ENCODE measurements at places on chromosomes 7 and 10.

DNA sequence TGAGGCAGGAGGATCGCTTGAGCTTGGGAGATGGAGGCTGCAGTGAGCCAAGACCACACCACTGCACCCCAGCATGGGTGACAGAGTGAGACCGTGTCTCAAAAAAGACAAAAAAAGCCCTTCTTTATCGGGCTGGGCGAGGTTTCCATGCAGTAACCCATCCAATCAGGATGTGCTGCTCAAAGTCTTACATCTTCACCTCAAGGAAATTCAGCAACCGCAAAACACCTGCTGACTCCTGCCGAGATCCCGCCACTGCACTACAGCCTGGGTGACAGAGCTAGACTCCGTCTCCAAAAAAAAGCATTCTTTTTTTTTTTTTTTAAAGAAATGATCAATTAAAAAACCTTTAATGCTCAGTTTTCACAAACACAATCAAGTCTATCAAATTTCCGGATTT lies 75.7 kb upstream of the KCTD7 start:
- DNase-seq, result no peak

DNA sequence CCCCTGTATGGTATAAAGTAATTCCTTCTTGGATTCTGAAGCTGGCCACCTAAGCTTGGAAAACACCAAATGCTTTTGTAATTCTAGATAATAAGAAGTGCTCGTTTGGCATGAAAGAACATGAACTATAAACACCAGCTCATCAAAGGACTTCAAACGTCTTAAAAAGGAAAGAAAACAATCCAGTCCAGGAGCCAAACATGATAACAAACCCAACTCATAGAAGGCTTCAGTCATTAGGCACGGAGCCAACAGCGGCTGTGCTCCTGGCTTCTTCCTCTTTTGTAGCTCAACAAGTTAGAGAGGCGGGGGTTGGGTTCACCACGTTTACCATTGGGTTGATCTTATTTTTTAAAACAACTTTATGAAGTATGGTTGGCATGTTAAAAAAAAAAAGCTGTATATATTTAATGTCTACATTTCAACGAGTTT lies 56.4 kb upstream of the ECHDC3 start:
- DNase-seq, result peak; percentile 16

GRCh38 chr7:151754142-151754590 lies 122.7 kb downstream of the PRKAG2 start:
- DNase-seq, result no peak

DNA sequence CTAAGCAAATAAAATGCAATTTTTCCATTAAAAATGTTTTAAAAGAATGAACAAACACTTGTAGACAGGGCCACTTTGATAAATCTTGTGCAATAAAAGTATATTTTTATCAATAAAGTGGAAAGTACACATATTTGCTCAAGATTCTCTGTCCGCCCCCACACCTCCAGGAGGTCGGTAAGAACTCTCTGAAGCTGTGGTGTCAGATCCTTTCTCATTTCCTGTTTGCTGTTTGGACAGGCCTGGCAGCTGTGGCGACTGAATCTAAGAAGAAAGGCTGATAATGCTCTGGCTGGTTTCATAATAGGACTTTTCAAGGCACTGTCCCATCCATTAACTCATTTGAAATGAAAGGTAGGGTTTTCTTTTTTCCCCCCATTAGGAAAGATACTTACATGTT lies 15.3 kb upstream of the ASB4 start:
- no peak for DNase-seq

- no peak for DNase-seq
Observed at GRCh38 chr10:73650537-73651331, 5.1 kb downstream of the SYNPO2L start.

DNA sequence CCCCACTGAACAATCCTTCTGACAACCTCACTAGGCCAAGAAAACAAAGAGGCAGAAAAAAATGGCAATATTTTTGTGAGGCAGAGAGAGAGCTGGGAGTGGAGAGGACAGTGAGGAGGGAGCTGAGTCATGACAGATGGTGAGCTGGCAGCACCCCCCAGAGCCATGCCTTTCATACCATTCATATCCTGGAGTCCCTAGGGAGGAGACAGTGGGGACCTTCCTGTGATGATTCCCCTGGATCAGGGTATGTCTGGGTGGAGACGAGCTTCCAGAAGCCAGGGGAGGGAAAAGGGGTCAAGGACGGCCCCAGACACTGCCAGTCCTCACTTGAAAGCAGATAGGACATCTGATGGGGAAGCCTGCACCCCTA lies 160.5 kb downstream of the ADAM12 start:
- DNase-seq, result no peak

- no peak for DNase-seq
Observed at GRCh38 chr7:105678811-105679495, 97.7 kb upstream of the EFCAB10 start.

- DNase-seq, result no peak
Observed at GRCh38 chr7:73896454-73896853, 35.5 kb downstream of the TMEM270 start.

- no peak for DNase-seq
Observed at GRCh38 chr7:92874567-92874966, 38.2 kb upstream of the CDK6 start.

DNA sequence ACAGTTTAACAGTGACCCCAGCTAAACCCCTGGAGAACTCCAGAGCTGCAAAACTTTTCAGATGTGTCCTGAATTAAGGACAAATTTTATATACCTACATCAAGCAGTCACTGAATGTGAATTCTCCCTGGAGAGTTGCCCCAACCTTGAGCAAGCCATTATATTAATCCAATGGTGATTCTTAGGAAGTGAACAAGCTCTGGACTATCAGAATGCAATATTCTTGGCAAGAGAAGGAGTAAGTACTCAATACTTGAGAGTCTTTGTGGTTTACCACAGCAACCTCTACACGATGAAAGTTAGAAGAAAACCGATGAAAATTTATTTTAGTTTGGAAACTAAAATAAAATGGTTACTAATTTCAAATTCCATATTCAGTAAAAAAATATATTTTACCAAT lies 19.3 kb upstream of the ZNF365 start:
- DNase-seq, result no peak

DNA sequence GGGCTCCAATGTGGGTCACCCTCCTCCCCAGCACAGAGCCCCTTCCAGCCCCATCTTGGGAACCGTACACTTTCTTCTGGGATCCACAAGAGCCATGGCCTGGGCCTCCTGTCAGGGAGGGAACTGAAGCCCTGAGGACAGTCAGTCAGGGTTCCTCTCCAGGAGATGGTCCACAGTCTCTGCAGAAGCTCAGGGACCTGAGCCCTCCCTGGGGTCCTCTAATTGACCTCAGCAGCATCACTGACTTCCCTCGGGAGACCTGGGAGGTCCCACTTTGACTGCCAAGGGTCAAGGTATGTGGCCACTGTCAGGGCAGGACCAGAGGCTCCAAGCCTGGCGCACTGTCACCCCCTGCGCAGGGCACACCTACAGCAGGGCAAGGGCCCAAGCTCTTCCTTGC lies 32.3 kb downstream of the NOD1 start:
- DNase-seq, result no peak

DNA sequence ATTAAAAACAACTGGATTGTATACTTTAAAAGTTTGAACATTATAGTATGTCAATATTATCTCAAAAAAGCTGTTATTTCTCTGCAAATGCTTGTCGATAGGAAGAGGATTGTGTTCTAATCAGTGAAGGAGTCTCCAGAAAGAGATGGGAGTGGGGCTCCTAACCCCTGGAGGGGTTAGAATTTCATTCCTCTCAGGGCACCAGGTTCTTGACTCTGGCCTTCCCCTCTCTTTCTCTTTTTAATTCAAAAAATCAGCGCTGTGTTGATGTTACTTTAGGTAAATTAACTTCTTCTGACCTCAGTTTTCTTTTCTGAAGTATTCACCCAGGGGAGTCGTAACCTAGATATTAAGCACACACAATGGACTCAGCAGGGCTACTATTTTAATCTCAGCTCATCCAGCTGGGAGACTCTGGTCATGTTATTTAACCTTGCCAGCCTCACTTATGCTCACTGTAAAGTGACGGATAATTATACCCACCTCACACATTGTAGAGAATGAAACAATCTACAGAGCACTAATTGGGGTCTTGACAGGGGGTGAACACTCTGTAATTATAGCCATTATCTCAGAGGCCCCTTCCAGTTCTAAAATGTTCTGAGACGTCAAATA lies 59.4 kb downstream of the GCC1 start:
- DNase-seq, result no peak

DNA sequence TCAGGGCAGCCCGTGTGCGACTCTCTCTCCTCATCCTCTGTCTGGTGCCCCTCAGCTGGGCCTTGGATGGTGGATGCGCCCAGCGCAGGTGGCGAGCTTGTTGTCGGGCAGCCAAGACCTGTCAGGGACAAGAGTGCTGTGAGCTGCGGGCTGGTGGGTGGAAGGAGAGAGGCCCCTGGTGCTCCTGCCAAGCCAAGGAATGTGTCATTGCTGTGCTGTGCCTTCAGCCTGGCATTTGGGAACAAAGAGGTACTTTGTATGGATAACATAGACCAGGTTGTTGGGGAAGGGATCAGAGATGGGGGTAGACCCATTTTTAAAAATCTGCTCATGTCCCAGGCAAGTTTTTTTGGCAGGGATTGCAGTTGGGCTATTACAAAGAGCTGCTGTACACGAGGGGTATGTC lies 120.9 kb downstream of the PKD1L1 start:
- DNase-seq, result no peak

- no peak for DNase-seq
Observed at GRCh38 chr7:136687693-136688322, 180.6 kb upstream of the CHRM2 start.

DNA sequence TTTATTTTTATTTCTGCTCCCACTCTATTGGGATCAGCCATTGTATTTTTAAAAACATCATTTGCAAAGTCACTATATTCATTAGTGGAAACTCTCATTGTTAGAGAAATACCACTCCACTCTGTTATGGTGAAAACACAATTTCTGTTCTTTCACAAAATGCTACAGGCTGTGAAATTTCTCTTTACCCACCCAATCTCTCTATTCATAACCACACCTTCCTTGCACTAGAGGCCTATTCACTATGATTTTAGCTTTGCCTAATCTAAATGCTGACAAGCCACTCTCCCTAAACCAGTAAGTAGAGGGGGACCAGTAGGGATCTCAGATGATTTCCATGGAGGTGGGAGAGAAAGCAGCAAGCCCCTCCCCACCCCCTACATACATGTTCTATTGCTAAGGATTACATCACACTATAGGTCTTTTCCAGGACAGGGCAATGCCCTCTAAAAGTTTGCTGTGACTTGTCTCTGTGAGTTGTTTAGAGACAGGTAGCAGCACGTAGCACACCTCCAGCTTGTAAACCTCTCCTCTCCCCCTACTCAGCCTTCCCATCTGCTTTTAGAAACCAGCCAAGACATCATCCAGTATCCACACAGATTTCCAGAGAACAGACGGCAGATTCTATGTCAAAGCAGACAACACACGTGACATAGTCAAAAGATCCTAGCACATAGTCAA lies 58.3 kb upstream of the PPP1R3C start:
- DNase-seq, result no peak

DNA sequence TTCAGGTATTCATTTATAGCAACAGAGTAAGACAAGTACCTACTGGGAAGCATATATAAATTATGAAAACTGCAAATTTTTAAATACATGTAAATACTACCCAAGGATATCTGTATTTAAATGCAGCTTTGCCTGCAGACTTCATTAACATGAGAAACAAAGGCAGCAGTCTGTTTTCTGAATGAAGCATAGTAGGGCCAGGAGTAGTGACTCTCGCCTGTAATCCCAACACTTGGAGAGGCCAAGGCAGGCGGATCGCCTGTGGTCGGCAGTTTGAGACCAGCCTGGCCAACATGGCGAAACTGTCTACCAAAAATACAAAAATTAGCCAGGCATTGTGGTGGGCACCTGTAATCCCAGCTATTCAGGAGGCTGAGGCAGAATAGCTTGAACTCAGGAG lies 42.5 kb upstream of the PHF14 start:
- DNase-seq, result no peak

Measured in stimulated activated CD8-positive, alpha-beta memory T cell treated with anti-CD3 and anti-CD28 coated beads, Interleukin-7, amount 100 ng/mL, for 4 hours (primary cell).